ENCODE measurements at places on chromosomes 3 and 15. TPM values are rescaled to one million over a fixed set of nuclear protein-coding genes. Genes with fewer than 3 reads are reported as not detected.

DNA sequence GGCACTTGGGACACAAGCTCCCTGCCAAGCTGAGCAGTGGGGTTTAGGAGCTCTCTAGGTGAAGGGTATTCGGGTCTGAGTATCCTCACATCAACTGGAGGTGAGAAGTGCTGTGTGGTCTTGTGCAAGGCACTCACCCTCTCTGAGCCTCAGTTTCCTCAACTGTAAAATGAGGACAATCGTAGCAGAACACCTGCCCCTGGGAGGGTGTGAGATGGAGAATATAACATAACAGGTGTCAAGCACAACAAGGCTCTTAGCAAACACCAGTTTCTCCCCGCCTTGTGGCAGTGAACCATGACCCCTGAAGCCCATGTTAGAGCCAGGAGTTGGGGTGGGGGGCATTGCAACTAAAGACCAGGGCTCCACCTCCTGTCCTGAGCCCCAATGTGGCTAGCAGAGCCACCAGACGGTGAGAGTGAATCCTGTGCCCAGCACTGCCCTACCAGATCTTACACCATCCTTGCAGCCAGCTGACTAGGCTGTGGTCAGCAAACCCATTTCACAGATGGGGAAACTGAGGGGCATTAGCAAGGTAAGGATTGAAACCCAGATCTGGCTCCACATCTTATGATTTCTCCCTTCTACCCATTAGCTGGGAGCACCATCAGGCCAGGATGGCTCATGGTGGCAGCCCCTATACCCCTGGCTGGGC is 2.6 kb upstream of the PLXND1 start:
- peaks cover 8% of the 10 kb centered on the region for H3K27me3 ChIP-seq
- no peak overlapping the region for H3K27ac ChIP-seq
- no peak for DNase-seq
- no peaks in the 10 kb centered on the region for H3K36me3 ChIP-seq
- H3K4me1 ChIP-seq = peaks cover 44% of the 10 kb centered on the region

DNA sequence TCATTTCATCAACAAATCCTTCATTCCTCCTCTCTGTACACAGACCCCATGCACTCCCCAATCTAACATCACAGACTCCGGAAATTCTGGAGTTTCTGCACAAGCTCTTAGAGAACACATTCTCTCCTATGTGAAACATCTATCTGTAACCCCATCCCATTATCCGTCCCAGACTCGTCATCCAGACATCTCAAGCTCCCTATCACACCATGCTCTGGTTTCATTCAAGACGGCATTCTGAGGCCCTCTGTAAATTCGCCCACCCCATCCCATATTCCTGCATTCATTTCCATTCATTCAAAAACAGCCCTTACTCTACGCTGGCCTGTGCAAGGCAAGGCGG is 575 bp downstream of the LEO1 start:
- peaks cover 24% of the 10 kb centered on the region for H3K36me3 ChIP-seq
- peak overlapping the region; percentile 94 for H3K27ac ChIP-seq
- peaks cover 27% of the 10 kb centered on the region for H3K4me1 ChIP-seq
- peak overlapping the region; percentile 82 for H3K4me3 ChIP-seq
- no peaks in the 10 kb centered on the region for H3K27me3 ChIP-seq
- no peak for DNase-seq

DNA sequence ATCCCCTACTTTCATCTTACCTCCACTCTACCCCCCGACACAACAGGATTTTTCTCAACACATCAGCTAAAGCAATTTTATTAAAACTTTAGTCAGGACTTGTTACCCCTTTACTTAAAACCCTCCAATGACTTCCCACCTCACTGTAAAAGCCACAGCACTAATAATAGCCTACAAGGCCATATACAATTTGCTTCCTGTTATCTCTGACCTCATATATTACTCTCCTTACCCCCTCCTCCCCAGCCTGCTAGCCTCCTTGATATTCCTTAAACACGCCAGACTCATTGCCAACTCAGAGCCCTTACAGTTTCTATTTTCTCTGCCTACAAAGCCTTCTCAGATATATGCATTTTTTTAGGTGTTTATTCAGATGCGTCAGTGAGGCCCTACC is 54.4 kb downstream of the DCUN1D1 start:
- no peaks in the 10 kb centered on the region for H3K27me3 ChIP-seq
- no peak overlapping the region for H3K27ac ChIP-seq
- DNase-seq = no peak
- H3K4me3 ChIP-seq = no peak overlapping the region
- H3K36me3 ChIP-seq = no peaks in the 10 kb centered on the region

DNA sequence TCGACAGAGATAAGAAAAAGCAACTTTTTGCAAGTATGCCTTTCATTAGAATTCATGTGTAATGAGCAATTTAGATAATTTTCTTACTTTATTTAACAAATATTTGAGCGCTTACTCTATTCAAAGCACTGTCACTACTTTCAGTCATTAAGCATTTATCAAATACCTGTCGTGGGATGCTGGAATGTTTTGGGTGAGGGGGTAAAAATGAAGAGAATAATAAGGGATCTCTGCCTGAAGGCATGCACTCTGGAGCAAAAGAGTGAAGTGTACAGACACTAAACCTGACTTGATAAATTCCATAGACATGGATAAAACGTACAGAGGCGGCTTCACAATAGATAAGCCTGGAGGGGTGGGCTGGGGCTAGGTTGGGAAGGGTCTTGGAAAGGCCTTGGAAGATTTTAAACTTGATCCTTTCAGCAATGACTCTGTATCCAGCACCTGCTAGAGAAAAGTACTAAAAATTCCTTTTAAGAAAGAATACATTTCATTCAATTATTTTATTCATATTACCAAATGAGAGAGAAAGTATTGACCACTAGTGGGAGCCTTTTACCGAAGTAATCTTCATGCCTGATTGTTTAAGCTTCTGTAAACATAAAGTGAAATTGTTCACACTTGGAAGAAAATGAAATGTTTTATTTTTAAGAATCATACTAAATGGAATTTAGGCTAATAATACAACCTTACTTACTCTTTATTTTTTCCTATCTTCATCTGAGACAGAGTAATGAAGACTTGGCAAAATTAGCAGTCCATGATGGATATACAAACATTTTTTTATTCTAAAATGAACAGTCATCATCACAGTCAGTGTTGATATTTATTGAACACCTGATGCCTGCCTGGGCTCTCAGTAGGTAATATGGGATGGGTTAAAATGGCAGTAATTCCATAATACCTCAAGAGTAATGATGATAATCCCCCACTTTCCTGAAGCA is 113.2 kb downstream of the PPP2R3A start:
- no peak overlapping the region for H3K4me3 ChIP-seq
- no peaks in the 10 kb centered on the region for H3K27me3 ChIP-seq
- H3K36me3 ChIP-seq = no peaks in the 10 kb centered on the region
- H3K27ac ChIP-seq = no peak overlapping the region
- peaks cover 3% of the 10 kb centered on the region for H3K4me1 ChIP-seq

- no peak overlapping the region for H3K27ac ChIP-seq
- no peaks in the 10 kb centered on the region for H3K27me3 ChIP-seq
- no peaks in the 10 kb centered on the region for H3K4me1 ChIP-seq
- H3K4me3 ChIP-seq = no peak overlapping the region
- DNase-seq = no peak
Measured at GRCh38 chr15:48939648-48940047, 24.1 kb downstream of the SHC4 start.

- no peaks in the 10 kb centered on the region for H3K36me3 ChIP-seq
- H3K4me3 ChIP-seq = peak overlapping the region; percentile 64
- DNase-seq = no peak
- H3K27me3 ChIP-seq = peaks cover 40% of the 10 kb centered on the region
- H3K27ac ChIP-seq = no peak overlapping the region
Measured at GRCh38 chr3:184604615-184605290, 43.2 kb downstream of the EPHB3 start.

DNA sequence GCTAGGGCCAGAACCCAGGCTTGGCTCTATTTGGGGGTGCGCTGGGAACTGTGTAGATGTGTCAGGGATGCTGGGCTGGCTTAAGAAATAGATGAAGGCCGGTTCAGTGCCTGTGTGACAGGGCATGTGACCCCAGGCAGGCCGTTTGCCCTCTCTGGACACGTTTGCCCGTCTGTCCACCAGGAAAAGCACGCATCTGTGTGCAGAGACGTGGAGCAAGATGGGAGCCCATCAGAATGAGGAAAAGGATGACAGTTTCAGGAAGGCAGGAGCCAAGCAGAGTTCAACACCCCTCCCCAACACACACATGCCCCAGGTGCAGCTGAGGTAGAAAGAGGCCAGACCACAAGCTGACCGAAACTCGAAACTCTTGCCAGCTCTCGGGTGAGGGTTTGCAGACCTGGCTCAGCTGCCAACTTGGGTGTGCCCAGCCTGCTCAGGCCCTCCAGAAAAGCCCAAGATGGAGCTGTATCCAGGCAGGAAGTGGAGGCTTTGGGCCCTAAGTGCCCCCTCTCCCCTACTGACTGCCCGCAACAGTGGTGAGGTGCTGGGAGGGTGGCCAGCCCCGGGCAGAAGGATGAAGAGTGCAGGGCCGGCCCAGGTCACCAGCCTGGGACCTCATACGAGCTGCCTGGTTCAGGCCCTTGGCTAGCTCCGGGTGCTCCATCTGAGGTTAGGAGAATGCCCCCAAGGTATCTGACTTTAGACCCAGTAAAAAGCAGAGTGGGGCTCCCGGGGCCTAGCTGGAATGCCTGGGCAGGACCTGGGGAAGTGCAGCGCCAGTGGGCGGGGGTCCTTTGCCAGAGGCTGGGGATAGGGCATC is 10.2 kb upstream of the MESP1 start:
- no peak overlapping the region for H3K27ac ChIP-seq
- H3K4me1 ChIP-seq = peaks cover 23% of the 10 kb centered on the region
- H3K27me3 ChIP-seq = no peaks in the 10 kb centered on the region
- H3K36me3 ChIP-seq = no peaks in the 10 kb centered on the region
- no peak overlapping the region for H3K4me3 ChIP-seq

DNA sequence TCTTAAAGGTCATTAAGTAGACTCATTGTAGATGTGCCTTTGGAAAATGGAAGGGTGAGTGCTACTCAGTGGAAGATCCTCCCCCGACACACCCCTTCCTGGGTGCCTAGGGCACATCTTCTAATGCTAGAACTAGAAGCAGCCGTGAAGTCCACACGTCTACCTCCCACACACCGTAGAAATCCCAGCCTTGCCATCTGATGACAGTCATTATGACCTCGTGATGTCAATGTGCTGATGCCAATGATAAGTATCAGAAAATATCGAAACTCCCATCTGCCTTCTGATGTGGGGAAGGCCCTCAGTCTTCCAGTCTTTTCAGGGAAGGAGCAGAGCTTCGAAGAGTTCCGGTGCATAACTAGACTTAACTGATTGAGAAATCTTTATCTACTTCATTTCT is 282.1 kb upstream of the ROPN1 start:
- H3K4me3 ChIP-seq = no peak overlapping the region
- DNase-seq = no peak
- H3K27ac ChIP-seq = no peak overlapping the region
- no peaks in the 10 kb centered on the region for H3K4me1 ChIP-seq

DNA sequence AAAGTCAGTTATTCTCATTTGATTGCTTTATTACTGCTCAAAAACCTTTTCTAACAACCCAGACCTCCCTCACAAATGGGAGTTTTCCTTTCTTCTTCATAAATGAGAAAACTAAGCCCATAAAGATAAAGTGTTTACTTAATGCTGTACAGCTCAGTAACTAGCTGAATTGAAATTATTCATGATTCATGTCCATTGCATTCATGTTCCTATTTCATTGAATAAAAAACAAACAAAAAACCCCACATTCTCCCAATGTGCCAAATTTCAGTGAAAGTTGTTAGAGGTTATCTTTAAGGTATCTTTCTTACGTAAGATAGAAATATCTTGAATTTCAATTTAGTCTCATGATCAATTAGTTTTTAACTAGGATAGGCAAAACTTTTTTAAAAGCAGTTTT is 2.8 kb downstream of the PLSCR2 start:
- H3K4me3 ChIP-seq = no peak overlapping the region
- DNase-seq = no peak
- peaks cover 10% of the 10 kb centered on the region for H3K4me1 ChIP-seq

- H3K27ac ChIP-seq = no peak overlapping the region
- H3K27me3 ChIP-seq = no peaks in the 10 kb centered on the region
- no peaks in the 10 kb centered on the region for H3K36me3 ChIP-seq
- no peak for DNase-seq
- no peaks in the 10 kb centered on the region for H3K4me1 ChIP-seq
Measured at GRCh38 chr3:116045314-116045713, 400.0 kb downstream of the LSAMP start.

DNA sequence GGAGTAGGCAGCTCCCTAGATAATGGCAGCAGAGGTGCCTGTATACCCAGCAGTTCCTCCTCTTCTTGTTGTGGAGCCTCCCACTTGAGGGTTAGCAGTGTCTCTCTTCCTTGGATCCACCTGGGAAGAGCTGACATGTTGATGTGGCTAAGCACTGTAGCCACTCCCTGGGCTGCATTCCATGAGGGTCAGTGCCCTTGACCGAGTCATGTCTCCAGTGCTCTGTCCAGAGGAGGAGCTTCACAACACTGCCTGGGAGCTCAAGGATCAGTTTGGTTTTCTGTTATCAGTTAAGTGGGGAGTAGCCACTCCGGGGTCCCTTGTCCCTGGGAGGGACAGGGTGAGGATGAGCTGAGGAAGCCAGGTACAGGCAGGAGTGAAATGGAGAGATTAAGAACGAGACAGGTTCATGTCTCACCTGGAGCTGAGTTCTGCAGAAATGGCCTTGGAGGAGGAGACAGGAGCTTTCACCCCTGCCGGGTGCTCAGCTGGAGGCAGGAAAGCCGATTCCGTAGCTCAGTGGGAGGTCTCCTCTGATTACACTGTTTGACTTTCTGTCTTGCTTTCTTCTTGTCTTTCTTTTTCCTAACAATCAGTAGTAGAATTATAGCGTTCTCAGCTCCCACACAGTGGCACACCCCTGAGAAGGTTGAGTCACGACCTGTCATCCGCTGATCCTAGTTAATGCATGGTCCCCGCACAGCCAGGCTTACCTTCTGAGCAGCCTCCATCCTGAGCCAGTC is 57.9 kb upstream of the SEC22A start:
- no peaks in the 10 kb centered on the region for H3K27me3 ChIP-seq
- no peaks in the 10 kb centered on the region for H3K4me1 ChIP-seq
- H3K4me3 ChIP-seq = no peak overlapping the region
- DNase-seq = no peak
- no peak overlapping the region for H3K27ac ChIP-seq

GRCh38 chr15:44804298-44805046 is 68.1 kb downstream of the TRIM69 start:
- H3K36me3 ChIP-seq = no peaks in the 10 kb centered on the region
- no peaks in the 10 kb centered on the region for H3K4me1 ChIP-seq
- no peak for DNase-seq
- no peak overlapping the region for H3K27ac ChIP-seq
- H3K4me3 ChIP-seq = no peak overlapping the region

- H3K36me3 ChIP-seq = no peaks in the 10 kb centered on the region
- H3K4me1 ChIP-seq = no peaks in the 10 kb centered on the region
- H3K27me3 ChIP-seq = no peaks in the 10 kb centered on the region
- DNase-seq = no peak
Measured at GRCh38 chr3:46021516-46021915, 5.8 kb downstream of the XCR1 start.

Gene IL17RD
- 10.4 TPM for total RNA-seq

Measured in esophagus squamous epithelium (tissue), 5 donors.